ENCODE measurements at places on chromosomes 3 and 15.

GRCh38 chr3:135176881-135177280 lies 381.8 kb downstream of the EPHB1 start:
- DNase-seq: no peak

DNA sequence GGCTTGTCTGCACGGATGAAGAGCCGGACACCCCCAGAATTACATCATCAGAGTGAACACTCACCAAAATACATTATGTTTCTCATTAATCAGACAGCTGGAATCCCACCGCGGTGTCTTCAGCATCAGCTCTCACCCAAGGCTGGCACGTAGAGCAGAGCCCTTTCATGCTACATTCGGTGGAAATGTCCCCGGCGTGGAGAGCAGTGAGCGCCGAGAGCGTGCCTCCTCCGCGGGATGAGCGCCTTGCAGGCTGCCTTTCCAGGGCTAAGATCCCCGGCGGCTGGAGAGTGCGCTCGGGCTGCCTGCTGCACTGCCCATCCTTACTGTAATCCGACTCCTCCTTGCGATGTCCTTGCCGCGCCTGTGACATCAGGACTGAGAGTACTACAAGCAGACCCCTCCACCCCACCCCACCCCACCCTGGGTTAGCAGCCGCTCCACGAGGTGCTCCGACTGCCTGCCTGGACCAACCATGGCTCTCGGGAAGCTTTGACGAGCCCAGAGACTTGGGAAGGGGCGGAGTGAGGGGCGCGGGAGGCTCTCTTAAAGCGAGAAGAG lies at the start of gene ZNF385D:
TSS of gene ZNF385D (minus strand) at position 380 of the 561 bp plus-strand sequence. CDS start at position 86, 294 bp downstream.
- DNase-seq: no peak

GRCh38 chr3:112020674-112021085 lies 13.9 kb upstream of the TMPRSS7 start:
- DNase-seq: no peak

GRCh38 chr3:9721700-9722060 lies 9.9 kb upstream of the BRPF1 start:
- no peak for DNase-seq

- no peak for DNase-seq
Measured at GRCh38 chr15:57236561-57237300, 139.6 kb upstream of the CGNL1 start.

GRCh38 chr3:195060531-195061291 lies 210.2 kb downstream of the XXYLT1 start:
- DNase-seq: no peak

DNA sequence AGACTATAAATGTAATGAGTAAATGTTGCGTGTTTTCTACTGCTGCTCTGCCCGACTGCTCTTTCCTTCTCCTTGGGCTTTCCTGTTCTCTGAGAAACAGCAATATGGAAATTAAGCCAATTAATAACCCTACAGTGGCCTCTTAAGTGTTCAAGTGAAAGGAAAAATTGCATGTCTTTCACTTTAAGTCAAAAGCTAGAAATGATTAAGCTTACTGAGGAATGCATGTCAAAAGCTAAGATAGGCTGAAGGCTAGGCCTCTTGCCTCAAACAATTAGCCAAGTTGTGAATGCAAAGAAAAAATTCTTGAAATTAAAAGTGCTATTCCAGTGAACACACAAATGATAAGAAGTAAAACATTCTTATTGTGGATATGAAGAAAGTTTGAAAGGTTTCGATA lies 55.0 kb downstream of the ATP2C1 start:
- DNase-seq: no peak

DNA sequence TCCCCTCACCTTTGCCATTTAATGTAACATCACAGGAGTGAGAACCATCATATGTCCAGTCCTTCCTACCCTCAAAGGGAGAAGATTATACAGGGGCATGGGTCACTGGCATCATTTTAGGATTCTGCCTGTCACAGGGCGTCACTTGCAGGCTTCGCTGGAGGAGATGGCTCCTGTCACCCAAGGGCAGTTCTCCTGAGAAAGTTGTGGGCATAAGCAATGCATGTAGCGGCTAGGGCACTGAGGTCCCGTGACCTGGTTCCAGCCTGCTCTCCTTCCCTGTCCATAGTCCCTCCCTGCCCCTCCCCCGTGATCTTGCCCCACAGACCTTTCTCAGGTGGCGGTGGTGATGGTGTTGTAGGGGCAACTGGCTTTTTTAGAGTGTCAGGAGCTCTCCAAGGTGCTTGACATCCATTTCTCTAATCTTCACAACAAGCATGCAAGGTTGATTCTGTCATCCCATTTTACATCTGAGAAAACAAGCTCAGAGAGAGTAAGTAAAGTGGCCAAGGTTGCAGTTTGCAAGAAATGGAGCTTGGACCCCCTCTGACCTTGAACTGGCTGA lies 241.5 kb upstream of the CTDSPL start:
- DNase-seq: no peak

DNA sequence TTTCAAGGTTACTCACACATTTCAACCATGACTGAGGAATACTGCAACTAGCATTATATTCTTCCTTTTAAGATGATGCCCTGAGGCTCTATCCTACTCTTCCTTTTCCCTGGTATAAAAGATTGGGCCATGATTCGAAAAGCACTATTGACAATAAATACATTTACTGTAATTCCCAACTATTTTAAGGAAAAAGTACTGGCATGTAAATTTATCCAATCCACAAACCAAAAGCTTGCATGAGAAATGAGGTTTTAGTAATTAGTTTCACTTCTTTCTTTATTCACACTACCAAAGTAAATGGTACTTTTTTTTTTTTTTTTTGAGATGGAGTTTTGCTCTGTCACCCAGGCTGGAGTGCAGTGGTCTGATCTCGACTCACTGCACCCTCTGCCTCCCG lies 310.2 kb downstream of the LRRC3B start:
- no peak for DNase-seq

Measured in activated CD4-positive, alpha-beta T cell treated with anti-CD3 and anti-CD28 coated beads, Interleukin-2, amount 50 U/mL, for 24 hours (primary cell).